ENCODE measurements at places on chromosomes 16 and 17.

GRCh38 chr16:3589441-3589921 is 12.3 kb upstream of the NLRC3 start:
- no peak for DNase-seq

GRCh38 chr16:27154705-27155521 is 48.4 kb upstream of the KDM8 start:
- DNase-seq = peak; percentile 68

GRCh38 chr17:57002904-57003303 is 25.0 kb downstream of the SCPEP1 start:
- DNase-seq = no peak

DNA sequence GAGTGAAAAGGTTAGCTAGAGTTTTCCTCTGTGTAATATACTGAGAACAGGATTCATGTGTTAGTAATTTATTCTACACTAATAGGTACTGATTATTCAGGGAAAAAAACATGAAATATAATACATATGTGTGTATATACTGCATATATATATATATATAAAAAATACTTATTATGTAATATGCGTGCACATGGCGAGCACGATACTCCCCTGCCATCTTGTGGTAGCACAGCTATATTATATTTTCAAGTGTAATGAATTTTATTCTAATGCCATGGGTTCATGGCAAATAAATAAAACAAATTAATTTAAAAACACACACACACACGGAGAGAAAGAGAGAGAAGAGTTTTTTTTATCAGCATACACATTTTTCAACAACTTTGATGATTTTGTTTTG is 460.6 kb downstream of the KCNJ2 start:
- DNase-seq = no peak

DNA sequence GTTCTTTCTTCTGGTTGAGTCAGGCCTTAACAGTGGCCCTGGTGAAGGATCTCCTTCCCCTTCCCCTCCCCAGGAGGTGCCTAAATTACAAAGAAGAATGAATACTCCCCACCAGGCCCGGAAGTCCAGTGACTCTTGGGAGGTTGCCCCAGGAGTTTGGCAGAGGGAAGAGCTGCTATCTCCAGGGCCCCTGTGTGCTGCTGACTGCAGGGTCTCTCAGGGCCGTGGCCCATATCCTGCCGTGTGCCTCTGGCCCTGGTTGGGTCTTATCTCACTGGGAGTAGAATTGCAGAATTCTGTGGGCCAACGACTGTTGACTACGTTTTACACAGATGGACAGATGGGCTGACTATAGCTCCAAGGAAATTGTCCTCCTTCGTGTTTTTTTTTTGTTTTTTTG is 28.0 kb downstream of the AKAP1 start:
- DNase-seq = no peak

- no peak for DNase-seq
Observed at GRCh38 chr17:74146196-74146595, 57.3 kb upstream of the RPL38 start.

DNA sequence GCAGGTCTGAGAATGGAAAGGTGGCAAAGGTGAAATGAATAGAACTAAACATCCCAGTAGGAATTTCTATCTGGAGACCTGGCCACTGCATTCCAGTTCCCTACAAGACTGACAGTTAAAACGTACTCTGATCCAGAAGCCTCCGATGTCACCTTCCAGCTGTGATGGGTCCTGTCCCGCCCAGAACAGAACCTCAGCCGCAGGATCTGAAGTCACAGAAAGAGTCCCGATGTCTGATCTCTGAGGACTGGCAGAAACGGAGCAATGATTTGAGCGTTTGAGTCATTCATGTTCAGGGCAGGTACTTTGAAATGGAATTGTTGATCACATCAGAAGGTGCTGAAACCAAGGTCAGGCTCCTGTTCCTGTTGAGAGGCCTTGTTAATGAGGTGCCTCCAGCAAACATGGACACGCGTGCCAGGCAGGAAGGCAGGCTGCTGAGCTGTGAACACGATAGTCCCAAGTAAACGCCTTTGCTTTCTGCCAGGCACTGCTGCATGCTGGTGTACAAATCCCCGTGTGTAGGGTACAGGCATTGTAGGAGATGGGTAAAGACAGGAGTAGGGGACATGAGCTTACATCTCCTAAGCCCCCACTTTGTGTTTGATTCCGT is 61.4 kb downstream of the VAT1L start:
- DNase-seq = no peak

DNA sequence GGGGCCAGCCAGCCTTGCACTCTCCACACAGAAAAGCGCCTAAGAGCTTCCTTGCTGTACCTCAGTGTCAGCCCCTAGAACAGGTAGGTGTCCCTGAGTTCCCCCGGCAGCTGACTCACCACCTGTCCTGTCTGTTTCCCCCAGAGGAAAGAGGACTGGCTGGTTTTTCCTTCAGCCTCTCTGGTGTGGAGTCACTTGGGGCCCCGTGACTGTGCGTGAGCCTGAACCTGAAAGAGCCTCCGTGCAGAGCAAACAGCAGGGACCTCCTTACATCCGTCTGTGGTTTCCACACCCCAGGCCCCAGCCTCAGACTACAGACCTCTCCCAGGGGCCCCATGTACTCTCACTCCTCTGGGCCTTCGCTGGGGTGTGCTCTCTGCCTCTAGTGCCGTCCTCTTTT is 87.8 kb downstream of the GNAO1 start:
- DNase-seq = peak; percentile 50

DNA sequence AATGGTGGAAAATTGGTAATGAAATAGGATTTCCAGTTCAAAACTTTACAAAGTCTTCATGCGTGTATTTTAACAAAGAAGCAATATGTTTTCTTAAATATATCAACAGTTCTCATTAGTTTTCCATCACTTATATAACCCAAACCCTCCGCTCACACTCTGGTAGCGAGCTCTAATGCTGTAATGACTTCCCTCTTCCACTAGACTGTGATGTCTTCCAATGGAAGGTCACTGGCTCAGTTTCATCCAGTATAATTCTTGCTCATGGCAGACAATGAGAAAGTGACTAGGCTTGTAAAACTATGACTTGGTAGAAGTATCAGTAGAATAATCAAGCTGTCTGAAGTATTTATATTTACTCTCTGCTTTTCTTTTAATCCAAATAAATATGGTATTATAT is 32.8 kb downstream of the NETO2 start:
- DNase-seq = no peak

DNA sequence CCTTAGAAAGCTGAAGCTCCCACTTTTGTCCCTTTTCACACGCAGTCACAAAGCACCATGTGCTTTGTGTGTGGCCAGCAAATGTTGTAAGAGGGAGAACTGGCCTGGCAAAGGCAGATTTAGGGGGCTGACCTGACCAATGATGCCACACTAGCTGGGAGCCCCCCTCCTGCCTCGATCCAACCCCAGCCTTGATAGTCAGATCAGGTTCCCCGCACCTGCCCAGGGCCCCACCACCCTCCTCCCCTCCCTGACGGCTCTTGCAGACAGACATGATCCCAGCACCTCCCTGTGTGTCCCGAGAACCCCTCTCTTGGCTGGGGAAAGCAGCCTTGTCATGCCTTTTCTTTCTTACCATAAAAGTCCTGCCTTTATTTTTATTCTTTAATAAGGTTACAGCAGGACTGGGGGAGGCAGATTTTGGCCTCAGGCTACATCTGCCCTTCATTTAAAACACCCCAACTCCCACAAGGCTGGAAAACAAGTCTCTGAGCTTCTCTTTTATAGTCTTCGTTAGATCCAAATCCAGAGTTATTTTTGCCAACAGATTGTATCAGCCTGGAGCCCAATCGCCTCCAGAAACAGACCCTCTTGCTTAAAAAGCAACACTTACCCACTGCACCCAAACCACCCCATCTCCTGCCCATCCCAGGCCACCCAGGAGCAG is 201.8 kb upstream of the CDH5 start:
- no peak for DNase-seq

GRCh38 chr17:69188064-69188463 is 40.6 kb downstream of the ABCA10 start:
- no peak for DNase-seq

DNA sequence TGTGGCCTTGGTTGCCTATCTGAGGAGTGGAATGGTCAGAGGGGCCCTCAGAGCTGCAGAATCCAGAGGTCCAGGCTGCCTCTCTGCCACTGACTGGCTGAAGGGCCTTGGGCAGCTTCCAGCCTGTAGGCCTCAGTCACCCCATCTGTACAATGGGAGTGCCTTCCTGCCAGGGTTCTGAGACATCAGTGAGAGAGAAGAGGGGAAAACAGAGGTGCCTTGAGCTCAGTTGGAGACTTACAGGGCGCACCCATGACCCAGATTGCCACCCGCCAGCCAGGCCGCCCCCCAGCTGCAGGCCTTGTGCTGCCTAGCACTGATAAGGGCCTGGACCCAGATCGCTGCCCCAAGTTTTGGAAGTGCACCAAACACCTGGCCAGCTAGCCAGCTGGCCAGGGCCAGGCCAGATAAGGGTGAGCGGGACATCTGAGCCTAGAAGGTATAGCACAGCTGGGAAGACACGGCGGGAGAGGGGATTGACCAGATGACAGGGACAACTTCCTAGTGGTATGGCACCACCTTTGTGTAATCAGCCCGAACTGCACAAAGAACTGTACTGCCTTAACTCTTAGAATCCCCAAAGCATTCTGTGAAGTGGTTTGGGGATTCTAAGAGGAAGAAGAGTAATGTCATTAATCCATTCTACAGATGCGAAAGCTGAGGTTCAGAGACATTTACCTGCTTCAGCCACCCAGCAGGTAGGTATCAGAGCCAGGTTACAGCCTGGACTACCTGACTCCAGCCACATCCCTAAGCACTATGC is 1.4 kb downstream of the SLC4A1 start:
- DNase-seq = no peak

DNA sequence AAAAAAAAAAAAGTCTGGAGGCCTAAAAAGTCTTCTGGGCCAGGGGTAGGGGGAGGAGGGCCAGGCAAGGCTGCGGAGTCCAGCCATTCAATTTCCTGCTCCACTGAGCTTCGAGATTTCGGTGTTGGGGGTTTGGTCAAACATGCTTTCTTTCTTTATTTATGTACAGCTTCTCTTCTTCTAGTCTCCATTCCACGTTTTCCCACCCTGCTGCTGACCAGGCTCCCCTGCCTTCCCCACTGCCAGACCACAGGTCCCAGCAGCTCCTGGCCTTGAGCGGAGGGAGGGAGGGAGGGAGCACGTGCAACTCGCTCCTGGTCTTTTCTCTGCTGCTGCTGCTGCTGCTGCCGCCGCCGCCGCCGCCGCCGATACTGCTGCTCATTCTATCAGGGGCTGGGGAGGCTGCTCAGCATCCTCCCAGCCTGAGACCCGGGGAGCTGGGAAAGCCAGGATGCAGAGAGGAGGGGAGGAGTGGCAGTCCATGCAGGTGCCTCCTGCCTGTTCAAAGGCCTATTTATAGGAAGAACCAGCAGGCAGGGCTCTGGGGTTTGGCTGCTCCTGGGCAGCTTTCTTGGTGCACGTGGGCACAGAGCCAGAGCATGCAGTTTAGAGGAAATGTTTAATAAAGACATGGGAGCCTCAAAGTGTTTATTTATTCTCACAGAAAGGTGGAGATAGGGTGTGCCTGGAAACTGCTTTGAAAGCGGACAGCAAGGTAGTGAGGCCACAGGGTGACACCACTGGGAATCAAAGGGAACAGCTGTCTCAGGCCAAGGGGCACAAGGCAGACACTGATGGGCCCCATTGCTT is 23.4 kb upstream of the ZFHX3 start:
- no peak for DNase-seq

- DNase-seq = no peak
Observed at GRCh38 chr17:4204710-4205173, 59.0 kb downstream of the ANKFY1 start.

DNA sequence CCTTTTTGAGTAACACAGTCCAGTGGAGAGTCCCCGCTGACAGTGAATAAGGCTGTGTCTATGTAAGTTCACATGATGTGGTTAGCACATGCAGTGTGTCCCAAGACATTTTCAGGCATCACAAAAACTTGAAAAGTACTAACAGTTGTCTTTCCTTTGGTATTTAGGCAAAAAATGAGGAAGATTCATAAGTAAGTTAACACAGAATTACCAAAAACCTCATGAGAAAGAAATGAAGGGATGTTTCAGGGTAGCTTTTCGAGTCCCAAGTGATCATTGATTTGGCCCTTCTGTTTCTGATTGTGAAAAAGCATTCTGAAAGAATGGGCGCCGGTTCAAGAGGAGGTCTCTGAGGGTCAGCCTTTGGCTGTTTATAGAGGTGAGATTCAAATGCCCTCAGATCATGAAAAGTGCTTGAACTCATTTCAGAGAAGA is 529 bp upstream of the ASPA start:
- DNase-seq = no peak

- DNase-seq = no peak
Observed at GRCh38 chr17:604765-605164, 109.9 kb downstream of the VPS53 start.

GRCh38 chr16:51919736-51920135 is 627.2 kb downstream of the TOX3 start:
- DNase-seq = no peak

GRCh38 chr16:12191102-12191501 is 214.6 kb downstream of the SNX29 start:
- DNase-seq = no peak

GRCh38 chr17:79573196-79573896 is 37.5 kb downstream of the RBFOX3 start:
- no peak for DNase-seq
